ENCODE measurements at places on chromosomes 6 and 20.

DNA sequence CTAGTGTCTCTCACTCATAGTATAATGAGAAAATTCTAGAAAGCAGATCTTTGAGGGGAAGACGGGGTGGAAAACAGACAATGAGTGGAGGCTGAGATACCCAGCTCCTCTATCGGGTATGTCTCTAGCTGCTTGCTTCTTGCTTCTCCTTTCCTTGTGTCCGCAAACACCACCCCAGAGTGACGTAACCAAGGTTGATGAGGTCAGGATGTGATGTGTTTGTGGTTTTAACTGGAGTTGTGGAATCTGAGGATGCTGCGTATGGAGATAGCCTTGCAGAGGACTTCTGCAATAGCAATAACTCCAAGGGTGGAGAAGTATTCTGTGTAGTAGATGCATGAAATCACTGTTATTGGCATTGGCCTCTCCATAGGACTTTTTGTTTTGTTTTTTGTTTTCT, 132.7 kb upstream of the IFNGR1 start:
- no peak overlapping the region for H3K4me3 ChIP-seq
- no peak for DNase-seq
- peaks cover 15% of the 10 kb centered on the region for H3K4me1 ChIP-seq

GRCh38 chr6:10621213-10621612, 73.2 kb downstream of the C6orf52 start:
- DNase-seq: no peak
- peaks cover 6% of the 10 kb centered on the region for H3K4me1 ChIP-seq
- no peak overlapping the region for H3K4me3 ChIP-seq
- H3K27me3 ChIP-seq: no peaks in the 10 kb centered on the region
- peaks cover 39% of the 10 kb centered on the region for H3K36me3 ChIP-seq

DNA sequence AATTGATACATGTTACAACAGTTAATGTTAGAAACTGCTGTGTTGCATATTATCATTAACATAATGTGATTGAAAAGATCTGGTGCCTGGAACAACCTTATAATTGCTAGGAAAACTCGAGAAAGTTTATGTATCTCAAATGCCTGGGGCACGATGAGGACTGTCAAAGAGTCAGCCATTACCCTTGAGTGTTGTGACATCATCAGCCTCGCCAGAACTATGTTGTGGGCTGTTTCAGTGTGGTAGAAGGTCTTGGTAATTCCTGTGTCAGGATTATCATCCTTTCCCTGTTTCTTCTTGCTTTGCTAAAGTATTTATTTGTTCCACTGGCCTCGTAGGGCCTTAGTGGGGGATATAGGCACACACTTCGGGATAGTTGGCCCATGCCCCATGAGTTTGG, 185.1 kb downstream of the DTNBP1 start:
- H3K36me3 ChIP-seq: peaks cover 12% of the 10 kb centered on the region
- H3K27ac ChIP-seq: no peak overlapping the region
- no peak for DNase-seq
- no peak overlapping the region for H3K4me3 ChIP-seq

DNA sequence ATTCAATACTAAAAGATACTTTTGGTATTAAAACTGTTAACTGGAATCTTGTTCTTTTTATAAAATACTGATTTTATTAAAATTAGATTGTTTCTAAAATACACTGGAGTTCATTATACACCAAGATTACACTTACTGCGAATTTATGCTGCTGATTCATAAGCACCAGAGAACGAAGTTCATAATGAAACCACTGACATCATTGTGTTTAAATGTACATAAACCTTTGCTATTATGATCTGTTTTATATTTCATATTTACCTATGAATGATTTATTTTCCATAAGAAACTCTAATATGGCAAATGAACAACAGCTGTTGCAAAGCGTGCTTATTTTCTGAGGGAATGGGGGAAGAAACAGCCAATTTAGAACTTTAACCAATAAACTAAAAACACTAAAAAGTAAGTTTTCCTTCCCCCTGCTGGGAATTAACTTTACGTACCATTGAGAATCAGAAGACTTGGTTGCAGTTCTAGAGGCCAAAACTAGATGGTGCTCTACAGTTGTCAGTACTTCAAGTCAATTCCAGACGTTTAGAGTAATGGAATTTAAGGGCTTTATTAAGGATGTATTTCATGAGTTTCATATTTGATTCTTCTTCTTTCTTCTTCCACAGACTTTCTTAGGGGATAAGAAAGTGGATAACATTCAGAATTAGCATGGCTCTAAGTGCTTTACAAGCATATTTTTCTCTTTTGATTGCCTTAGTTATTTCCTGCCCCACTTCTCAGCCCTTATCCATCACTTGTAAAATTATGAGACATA, 30.8 kb upstream of the COL19A1 start:
- H3K4me3 ChIP-seq: peak overlapping the region; percentile 38
- H3K4me1 ChIP-seq: peaks cover 15% of the 10 kb centered on the region
- no peaks in the 10 kb centered on the region for H3K36me3 ChIP-seq
- DNase-seq: peak; percentile 44

GRCh38 chr20:46683939-46684750, 5.1 kb downstream of the TP53RK start:
- DNase-seq: no peak
- H3K36me3 ChIP-seq: peaks cover 13% of the 10 kb centered on the region
- no peak overlapping the region for H3K4me3 ChIP-seq
- H3K27ac ChIP-seq: peak overlapping the region; percentile 3
- H3K27me3 ChIP-seq: no peaks in the 10 kb centered on the region

- H3K27me3 ChIP-seq: peaks cover 22% of the 10 kb centered on the region
- DNase-seq: no peak
Measured at GRCh38 chr6:35202066-35202546, 11.7 kb upstream of the SCUBE3 start.

GRCh38 chr6:26311385-26312095, 53.5 kb upstream of the BTN3A2 start:
- H3K27ac ChIP-seq: peak overlapping the region; percentile 98
- H3K4me3 ChIP-seq: peak overlapping the region; percentile 88
- DNase-seq: peak; percentile 56
- no peaks in the 10 kb centered on the region for H3K36me3 ChIP-seq
- no peaks in the 10 kb centered on the region for H3K27me3 ChIP-seq
